ENCODE measurements at places on chromosomes 7 and 10.

DNA sequence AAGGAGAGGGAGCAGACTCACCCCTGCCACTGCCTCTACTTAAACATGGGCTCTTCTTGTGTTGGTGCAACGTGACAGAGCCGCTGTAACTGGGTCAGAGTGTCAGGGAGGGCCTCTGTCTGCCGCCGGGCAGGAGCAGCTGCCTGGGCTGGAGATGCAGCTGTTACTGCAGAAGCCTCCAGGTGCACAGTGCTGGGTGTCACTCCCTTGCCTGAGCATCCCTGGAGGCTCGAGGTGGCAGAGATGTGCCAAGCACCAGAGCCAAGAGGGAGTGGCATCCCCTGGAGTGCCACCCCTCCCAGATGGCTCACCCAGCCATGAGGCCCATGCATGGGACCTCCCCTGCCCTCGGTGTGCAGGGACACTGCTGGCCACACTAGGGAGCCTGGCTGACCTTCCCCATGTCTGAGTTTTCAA is 145.7 kb downstream of the PRPF18 start:
- no peak for DNase-seq

DNA sequence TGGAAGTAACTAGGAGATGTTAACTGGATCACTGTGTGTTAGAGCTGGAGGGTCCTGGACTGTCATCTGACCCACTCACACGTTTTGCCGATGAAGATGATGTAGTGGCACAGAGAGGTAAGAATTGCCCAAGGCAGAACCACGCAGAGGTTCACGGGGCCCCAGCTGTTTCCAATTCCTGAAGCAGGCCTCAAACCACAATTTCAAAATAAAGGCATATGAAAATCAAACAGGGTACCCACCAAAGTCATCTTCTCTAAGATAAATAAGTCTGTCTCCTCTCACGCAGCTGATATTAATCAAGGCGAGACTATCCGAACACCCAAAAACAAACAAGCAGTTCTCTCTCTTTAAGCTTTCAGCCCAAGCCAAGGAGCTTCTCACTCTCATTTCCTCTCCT is 113.3 kb upstream of the JCAD start:
- no peak for DNase-seq

DNA sequence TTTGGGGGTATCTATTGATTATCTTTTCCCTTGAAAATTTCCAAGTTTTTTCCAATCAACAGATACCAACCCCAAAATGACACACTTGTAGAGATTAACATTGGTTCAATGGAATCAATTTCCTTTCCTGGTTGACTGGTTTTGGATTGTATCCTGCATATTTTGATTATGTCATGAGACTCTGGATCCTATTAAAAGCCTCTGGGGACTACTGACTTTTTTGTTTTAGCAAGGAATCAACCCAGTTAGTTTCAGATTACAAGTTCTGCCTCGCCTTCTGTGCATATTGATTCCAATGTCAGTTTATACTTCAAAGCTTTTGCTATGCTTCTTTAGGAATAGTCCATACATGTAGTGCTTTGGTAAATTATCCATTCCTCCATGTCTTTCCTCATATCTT is 29.2 kb downstream of the COPG2 start:
- DNase-seq, result no peak

DNA sequence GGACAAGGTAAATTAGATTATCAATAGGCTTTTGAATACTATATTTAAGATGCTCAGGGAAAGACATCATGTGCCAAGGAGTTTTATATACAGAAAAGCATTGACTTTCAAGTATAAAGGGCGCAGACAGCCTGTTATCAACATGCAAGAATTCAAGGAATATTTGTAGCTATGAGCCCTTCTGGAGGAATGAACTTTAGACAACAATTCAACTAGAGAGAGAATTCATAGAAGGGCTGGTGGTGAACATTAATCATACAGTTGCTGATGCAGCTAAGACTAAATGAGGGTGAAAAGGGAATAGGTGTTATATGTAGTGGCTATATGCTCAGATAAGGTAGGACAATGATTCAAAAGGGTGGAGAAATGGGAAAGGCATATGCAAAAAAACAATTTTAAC is 41.2 kb downstream of the AOAH start:
- DNase-seq, result no peak

DNA sequence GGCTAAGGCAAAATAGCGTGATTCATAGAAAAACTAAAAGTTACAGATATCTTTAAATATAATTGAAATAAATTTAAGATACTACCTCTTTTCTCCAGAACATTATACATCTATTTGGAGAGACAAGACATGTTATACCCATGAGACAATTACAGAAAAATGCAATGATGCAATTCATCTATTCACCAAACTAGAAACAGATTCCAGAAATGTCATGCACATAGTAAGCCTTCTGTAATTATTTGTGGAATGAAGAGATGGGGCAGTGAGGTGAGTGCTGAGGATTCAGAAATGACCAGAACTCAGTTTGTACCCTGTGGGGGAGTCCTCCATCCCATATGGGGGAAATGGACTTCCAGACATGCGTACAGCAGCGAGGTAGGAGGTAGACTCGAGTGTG is 99.4 kb downstream of the MKX start:
- no peak for DNase-seq

DNA sequence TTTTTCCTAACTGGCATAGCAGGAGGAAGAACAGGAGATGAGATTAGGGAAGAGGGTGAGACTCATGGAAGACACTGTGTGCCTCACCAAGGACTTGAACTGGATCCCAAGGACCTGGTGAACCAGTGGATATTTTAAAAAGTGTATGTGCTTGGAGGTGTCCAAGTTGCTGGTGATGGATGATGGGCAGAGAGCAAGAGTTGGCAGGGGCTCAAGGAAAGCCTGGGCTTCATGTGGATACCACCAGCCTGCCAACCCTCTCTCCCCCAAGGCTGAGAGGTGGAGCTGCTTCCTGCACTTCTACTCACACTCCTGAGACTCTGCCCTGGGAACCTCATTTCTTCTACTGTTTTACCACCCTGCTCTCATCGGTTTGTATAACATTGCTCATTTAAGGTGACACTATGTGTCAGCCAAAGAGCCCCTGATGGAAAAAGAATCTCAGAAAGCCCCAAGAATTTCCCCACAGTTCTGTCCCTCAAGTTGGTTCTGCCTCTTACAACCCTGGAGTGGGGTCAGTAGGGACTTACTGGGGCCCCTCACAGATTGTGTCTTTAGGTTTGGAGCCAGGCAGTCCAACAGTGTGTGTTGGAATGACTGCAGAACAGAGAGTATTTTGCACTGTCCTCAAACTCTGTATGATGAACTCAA is 56.2 kb upstream of the PDCD4 start:
- DNase-seq, result no peak

GRCh38 chr10:24208661-24209431 is at the start of gene KIAA1217:
KIAA1217 (plus strand) TSS chr10:24209138; CDS start chr10:24209194, 56 bp downstream.
- DNase-seq, result no peak

GRCh38 chr7:157001920-157002818 is 8.3 kb downstream of the MNX1 start:
- no peak for DNase-seq

DNA sequence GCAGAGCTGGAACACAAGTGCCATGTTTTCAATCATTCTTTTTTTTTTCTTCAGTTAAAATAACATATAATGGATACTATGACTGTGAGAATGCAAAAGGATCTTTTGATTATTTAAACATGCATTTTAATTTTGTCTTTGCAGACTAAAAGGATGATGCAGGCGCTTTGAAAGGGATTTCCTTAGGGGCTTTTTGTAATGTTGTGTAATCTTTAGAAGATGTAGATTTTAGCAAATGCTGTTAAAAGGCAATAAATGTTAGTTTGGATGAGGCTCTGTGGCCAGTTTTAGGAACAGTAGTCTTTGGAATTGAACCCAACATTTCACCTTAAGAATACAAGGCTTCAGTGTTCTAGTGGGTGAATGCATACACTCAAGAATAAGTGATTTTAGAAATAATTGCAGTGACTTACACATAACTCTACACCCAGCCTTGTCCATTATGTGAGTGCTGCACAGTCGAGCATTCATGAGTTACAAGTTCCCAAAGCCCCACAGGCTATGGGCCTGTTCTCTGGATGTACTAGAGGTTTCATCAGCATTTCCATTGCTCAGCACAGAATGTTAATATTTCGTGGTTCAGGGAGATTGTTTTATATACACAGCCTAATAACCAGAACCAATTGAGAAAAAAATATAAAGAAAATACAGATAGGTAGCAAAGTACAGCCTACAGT is 11.6 kb downstream of the PAPSS2 start:
- no peak for DNase-seq

DNA sequence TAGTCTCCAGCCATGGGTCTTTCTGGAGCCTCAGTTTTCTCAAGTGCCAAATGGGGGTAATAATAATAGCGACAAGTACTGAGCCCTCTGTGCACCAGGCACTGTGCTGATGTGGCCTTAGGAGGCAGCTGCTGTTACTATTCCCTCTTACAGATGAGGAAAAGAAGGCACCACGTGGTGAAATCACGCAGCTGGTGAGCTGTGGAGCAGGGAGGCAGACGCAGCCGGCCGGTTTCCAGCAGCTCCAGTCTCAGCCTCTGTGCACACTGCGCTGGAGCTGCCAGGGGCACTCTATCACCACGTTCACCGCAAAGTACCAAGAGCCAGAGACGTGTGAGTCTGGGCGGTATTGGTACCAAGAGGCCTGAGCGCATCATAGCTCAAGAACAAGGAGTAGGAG is 9.6 kb downstream of the PYROXD2 start:
- no peak for DNase-seq

DNA sequence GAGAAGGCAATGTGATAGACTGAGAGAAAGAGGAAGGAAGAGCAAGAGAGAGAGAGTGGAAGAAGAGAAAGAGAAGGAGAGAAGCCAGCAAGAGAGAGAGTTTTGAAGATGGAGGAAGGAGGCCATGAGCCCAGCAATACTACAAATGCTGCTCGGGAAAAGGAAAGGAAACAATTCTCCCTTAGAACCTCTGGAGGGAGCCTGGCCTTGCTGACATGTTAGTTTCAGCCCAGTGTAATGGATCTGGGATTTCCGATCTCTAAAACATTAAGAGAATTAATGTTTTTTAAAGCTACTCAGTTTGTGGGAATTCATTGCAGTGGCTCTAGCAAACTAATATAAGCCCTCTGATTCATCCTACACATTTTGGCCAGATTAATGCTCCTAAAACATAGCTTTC is 206.8 kb upstream of the MTPN start:
- DNase-seq, result no peak

DNA sequence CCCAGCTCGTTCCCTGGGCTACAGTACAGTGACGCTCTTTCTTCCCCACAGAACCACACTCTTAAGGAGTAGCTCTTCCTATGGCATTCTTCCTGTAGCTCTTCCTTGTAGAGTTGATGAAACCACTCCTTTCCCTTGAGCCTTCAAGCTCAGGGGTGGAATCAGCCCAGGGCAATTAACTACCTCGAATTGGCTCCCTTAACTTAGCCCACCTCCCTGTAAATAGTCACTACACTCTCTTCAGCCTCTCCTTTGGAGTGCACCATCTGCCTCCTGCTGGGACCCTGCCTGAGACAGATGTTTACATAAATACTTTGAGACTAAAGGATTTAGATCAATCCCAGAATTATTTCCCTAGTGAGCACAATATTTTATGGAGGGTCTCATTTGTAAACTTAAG is 537.8 kb upstream of the AUTS2 start:
- DNase-seq, result no peak

DNA sequence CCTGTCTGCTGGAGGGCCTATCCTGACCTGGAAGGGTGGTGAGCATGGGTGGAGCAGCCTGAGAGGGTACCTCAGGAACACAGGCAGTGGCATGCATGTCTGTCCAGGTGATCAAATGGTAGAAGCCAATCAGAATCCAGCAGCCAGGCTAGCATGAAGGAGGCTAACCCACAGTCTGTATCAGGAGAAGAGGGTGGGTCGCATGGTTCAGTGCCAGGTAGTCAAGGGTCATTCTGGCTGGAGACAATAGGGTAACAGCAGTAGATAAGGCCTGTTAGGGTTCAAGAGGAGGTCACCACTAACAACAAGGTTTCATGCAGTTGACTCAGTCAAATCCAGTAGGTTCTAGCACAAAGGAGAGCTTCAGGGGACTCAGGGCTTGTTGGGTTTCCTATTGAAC is 10.4 kb downstream of the ALDH18A1 start:
- DNase-seq, result no peak

GRCh38 chr10:118504467-118505205 is 90.8 kb downstream of the PRLHR start:
- DNase-seq, result peak; percentile 54

- DNase-seq, result no peak
These were observed 74.3 kb downstream of the GLI3 start for GRCh38 chr7:42162560-42163325.

GRCh38 chr7:8274589-8274988 is 12.6 kb upstream of the ICA1 start:
- no peak for DNase-seq

DNA sequence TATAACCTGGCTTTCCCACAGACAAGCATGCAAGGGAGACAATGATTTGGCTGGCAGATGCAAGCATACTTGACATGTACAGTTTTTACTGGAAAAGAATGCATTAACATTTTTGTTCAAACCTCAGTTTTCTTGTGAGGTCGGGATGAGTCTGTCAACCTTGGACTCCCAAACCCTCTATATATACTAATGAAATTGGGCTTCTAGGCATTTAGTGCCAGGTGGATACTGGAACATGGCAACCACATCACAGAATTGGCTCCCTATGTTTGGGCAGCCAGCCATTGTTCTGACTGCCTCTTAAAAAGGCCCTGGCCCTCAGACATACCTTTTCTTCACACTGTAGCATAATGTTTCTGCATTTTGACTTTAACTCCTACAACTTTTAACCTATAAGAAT is 39.1 kb downstream of the CDK6 start:
- DNase-seq, result no peak

- no peak for DNase-seq
These were observed 14.3 kb downstream of the CPA1 start for GRCh38 chr7:130394421-130395195.

GRCh38 chr7:108234281-108234680 is 104.1 kb upstream of the LAMB4 start:
- DNase-seq, result no peak

- DNase-seq, result peak; percentile 33
These were observed 72.3 kb downstream of the AMZ1 start for GRCh38 chr7:2760098-2760889.

- DNase-seq, result no peak
These were observed 22.8 kb upstream of the ORC5 start for GRCh38 chr7:104230606-104231005.

DNA sequence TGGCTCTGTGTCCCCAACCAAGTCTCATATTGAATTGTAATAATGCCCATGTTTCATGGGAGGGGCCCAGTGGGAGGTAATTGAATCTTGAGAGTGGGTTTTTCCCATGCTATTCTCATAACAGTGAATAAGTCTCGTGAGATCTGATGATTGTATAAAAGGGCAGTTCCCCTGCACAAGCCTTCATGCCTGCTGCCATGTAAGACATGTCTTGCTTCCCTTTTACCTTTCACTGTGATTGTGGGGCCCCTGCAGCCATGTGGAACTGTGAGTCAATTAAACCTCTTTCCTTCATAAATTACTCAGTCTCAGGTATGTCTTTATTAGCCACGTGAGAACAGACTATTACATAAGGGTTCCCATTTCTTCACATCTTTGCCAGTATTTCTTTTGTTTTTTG is 97.1 kb upstream of the CPXM2 start:
- DNase-seq, result no peak

GRCh38 chr7:24669971-24670591 is 87.2 kb downstream of the GSDME start:
- no peak for DNase-seq

GRCh38 chr10:80909254-80909653 is 371.6 kb downstream of the SH2D4B start:
- DNase-seq, result no peak

Data from NCI-H748 treated with DMSO at 0.1 percent for 48 hours (cell line).